Activated CD4-positive, alpha-beta T cell treated with anti-CD3 and anti-CD28 coated beads, Interleukin-2, amount 50 U/mL, for 16 hours (primary cell): ENCODE measurements at places on chromosomes 1 and 21.

GRCh38 chr21:42215942-42216725 lies 2.8 kb upstream of the ABCG1 start:
- no peak for DNase-seq

DNA sequence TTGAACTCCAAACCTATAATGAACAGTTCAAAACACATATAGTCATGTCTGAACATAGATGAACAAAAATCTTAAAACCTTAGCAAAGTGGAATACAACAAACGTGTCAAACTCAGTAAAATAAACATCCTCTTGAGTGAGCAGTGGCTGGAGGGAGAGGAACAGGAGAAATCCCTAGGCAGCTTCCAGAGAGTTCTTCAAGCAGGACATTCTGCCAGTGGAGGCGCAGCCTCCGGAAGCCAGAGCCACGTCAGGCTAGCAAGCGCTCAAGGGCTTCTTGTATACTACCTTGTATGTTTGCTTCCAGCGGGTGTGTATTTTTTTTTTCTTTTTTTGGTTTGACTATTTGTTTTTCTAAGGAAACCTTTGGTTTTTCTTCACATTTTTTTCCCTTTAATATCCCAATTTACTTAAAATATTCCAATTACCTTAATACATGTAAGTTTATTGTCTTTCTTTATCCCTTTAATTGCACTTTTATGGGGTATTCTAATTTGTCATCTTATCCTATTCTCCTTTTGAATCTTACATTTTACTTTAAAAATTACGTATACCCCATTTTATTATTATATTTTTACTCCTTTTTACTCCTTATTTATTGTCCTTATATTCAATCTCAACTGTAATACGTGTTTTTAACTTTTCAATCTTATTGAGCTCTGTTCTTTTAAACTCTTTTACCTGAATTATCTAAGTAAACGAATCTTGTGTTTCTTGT lies 42.0 kb downstream of the COLGALT2 start:
- no peak for DNase-seq

GRCh38 chr1:53373246-53373645 lies 45.4 kb upstream of the LRP8 start:
- no peak for DNase-seq

GRCh38 chr1:76179219-76179698 lies 104.7 kb downstream of the ST6GALNAC3 start:
- no peak for DNase-seq

DNA sequence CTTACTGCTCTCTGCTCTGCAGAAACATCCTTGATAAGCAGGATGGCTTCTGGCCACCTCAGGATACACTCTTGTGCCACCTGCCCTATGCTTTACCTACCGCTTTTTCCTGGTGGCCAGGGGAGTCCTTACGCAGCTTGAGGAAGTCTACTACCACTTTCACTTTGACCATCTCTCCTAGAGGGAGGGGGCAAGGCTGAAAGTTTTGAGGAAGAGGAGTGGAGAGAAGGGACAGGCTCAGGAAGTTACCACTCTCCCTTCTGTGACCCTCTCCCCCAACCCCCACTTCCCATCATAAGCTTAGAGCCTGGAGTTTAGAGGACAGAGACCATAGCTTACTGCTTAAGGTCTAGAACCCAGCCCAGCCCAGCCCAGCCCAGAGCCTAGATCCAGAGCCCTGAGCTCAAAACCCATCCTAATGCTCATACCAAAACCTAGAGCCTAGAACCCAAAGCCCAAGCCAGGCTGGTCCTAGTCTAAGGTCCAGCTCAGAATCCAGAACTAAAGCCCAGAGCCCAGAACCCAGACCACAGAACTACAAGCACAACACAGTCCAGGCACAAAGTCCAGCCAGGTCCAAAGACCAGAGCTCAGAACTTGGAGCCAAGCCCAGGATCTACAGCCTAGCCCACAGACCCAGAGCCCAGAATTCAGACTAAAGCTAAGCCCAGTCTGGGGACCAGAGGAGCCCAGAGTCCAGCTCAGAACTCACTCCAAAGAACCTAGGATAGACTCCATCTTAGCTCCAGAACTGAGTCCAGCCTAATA lies 18.0 kb upstream of the MFSD2A start:
- no peak for DNase-seq

DNA sequence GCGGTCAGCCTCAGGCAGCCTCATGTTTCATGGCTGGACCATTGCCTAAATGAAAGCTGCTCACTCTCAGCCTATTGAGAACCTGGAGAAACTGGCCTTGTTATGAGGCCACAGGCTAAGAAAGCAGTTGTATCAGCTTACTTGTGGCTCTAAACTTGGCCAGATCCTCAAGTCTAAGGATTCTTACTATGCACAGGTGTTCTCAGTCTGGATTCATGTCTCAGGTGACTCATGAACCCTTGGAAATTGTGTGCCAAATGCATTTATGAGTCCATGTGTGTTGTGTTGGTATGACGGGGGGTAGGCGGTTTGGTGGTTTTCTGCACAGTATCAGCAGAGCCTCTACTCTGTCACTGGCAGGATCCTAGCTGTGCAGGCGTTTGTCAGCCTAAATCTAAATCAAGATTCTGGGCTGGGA lies 90.4 kb downstream of the ROR1 start:
- DNase-seq = no peak

DNA sequence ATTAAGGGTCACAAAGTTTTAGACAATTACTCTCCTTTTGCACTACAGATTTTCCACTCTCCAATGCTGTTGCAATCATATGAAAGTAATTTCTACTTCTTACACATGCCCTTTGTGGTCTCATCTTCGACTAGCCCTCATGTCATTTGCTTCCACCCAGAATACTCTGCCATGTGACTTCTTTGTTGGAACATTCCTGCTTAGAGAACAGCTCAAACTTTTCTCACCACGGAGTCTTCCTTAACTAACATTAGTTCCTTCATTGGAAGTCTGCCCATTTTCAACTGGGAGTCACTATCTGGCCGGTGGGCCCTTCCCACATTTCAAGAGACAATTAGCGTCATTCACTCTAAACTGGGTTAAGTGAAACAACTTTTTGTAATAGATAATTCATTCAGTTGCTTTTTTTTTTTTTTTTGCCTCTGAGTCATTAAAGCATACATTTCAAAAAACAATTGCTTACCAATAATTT lies 142.6 kb upstream of the PALMD start:
- DNase-seq = no peak

DNA sequence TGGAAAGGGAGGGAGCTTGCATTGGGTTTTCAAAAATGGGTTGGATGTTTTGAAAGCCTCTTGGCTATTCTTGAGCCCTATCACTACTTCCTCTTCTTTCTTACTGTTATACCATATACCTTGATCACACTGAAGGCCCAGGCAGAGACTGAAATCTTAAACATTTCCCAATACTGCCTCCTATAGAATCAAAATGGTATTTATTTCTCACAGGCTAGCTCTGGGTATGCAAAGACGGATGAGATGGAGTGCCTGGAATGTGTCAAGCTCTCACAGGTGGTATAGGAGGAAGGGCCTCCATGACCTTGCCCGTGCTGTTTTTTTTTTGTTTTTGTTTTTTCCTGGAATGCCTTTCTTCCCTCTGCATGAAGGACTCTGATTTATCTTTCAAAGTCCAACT lies 268.4 kb upstream of the USP24 start:
- no peak for DNase-seq

DNA sequence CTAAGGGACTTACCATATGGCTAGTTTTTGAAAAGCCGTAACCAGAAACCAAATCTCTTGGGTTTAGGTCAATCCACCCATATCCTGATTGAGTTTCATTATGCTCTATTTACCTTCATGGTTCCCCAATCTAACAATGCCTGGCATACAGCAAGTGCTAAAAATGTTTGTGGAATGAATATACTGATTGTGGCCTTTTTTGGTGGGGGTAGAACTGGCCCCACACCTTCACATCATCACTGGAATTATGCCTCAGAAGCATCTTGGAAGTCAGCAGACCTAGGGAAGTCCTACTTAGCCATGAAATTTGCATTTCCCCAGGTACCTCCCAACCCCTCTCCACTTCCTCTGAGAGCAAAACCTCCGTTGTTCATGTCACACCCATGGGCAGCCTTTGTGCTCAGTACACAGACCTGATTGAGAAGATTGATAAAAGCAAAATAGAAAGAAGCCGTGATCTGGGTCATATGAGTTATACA lies 17.8 kb upstream of the SLAMF1 start:
- peak; percentile 73 for DNase-seq

DNA sequence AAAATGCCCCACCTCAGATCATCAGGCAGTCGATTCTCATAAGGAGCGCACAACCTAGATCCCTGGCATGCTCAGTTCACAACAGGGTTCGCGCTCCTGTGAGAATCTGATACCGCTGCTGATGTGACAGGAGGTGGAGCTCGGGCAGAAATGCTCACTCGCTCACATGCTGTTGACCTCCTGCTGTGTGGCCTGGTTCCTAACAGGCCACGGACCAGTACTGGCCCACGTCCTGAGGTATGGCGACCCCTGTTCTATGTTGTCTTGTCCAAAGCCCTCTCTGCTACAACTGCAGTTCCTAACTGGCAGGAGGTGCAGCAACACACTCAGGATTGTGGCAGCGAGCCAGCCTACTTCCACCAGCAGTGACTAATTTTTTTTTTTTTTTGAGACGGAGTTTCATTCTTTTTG lies 70.6 kb downstream of the CLSTN1 start:
- DNase-seq = no peak

- DNase-seq = no peak
Measured at GRCh38 chr1:8161546-8162105, 135.5 kb upstream of the ERRFI1 start.

DNA sequence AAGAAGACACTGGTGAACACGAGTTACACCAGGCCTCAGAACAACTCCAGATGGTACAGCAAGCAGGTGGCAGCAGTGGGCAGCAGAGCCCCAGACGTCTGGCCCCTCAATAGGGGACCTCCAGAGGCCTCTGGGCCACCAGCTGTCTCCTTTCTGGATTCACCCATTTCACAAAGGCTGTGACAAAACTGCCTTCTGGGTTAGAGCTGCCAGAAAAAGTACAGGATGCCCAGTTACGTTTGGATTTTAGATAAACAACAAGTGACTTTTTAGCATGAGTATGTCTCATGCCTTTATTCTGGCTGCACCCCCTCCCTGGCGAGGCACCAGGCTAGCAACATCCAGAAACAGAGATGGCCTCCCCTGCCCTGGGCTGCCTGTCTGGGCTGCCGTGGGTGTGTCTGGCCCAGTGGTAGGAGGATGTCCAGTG lies 30.1 kb downstream of the ITPKB start:
- DNase-seq = no peak

DNA sequence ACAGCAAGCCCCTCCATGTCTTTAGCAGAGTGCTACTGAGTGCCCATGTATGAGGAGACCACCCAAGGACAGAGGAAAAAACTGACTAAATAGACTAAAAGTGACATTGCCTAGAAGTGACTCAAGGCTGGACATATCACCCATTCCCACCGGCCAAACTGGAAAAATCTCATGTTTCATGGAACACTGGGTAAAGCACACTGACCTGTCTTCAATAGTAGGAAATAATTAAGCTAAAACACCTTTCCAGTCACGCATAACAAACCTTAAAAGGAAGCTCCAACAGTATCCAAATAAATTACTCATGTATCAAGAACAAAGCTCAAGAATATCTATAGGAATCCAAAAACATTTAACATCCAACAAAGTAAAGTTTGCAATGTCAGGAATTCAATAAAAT lies 120.4 kb downstream of the SNX7 start:
- DNase-seq = no peak

GRCh38 chr1:117613969-117614729 lies 8.3 kb downstream of the TENT5C start:
- DNase-seq = no peak

GRCh38 chr1:28280977-28281381 lies 21.7 kb downstream of the SESN2 start:
- DNase-seq = no peak

GRCh38 chr1:215479567-215479966 lies 87.5 kb upstream of the KCTD3 start:
- no peak for DNase-seq

- no peak for DNase-seq
Measured at GRCh38 chr21:16775076-16775475, 737.8 kb upstream of the CXADR start.

DNA sequence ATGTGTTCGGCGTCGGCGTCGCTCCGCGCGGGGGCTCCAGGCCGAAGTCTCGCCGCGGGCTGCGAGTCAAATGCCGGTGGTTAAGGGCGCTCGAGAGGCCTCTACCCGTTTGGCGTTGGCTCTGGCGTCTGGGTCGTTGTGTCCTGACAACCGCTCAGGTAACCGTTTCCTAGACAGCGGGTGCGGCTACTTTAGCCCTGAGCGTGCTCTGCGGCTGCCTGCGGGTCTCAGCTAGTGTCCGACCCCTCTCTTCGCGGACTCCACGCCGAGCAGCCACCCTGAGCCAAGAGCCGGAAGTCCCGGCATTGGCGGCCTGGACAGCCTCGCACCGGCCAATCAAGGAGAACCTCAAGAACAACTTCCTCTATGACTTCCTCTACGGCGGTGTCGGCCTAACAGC lies 173.4 kb downstream of the SETD4 start:
- no peak for DNase-seq

DNA sequence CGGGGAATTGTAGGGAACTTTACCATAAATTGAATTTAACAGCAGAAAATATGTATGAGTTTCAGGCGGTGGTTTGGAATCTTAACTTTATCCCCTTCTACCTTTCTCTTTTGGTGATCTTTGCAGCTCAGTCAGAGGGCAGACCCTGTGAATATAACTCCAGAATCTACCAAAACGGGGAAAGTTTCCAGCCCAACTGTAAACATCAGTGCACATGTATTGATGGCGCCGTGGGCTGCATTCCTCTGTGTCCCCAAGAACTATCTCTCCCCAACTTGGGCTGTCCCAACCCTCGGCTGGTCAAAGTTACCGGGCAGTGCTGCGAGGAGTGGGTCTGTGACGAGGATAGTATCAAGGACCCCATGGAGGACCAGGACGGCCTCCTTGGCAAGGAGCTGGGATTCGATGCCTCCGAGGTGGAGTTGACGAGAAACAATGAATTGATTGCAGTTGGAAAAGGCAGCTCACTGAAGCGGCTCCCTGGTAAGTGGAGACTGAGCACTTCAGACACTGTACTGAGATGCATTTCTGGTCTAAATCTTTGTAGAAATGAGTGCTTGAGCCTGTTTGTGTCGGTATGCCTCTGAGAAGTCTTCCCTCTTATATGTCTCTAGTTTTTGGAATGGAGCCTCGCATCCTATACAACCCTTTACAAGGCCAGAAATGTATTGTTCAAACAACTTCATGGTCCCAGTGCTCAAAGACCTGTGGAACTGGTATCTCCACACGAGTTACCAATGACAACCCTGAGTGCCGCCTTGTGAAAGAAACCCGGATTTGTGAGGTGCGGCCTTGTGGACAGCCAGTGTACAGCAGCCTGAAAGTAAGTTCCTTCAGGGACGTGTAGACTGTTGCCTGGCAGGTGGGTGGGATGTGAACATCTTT lies 1.5 kb downstream of the CCN1 start:
- DNase-seq = no peak

DNA sequence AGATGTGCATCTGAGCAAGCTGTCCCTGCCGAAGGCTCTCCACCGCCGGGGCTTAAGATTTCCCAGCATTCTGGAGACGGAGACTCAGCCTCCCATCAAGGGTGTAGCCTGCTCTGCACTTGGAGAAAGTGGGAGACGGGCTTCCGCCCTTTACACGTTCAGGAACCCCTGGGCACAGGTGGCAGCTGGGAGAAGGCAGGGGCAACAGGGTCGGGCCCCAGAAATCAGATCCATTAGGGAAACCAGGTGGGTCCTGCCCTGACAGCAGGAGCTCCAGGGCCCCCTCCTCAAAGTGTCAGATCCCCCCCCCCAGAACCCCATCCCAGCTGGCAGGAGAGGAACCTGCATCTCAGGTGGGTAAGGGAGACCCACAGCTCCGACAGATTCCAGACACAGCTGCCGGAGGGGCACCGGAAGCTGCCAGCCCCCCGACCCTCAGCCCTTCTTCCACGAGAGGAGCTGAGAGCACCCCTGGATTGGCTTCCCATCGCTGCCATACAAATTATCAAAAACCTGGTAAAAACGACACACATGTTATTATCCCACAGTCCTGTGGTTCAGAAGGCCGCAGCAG lies 236.6 kb downstream of the NPHP4 start:
- no peak for DNase-seq
